Activated T-helper 9 cell treated with anti-CD3 and anti-CD28 coated beads, Interleukin-2, amount 50 U/mL, for 16 hours (primary cell): ENCODE measurements at places on chromosomes 4 and X.

DNA sequence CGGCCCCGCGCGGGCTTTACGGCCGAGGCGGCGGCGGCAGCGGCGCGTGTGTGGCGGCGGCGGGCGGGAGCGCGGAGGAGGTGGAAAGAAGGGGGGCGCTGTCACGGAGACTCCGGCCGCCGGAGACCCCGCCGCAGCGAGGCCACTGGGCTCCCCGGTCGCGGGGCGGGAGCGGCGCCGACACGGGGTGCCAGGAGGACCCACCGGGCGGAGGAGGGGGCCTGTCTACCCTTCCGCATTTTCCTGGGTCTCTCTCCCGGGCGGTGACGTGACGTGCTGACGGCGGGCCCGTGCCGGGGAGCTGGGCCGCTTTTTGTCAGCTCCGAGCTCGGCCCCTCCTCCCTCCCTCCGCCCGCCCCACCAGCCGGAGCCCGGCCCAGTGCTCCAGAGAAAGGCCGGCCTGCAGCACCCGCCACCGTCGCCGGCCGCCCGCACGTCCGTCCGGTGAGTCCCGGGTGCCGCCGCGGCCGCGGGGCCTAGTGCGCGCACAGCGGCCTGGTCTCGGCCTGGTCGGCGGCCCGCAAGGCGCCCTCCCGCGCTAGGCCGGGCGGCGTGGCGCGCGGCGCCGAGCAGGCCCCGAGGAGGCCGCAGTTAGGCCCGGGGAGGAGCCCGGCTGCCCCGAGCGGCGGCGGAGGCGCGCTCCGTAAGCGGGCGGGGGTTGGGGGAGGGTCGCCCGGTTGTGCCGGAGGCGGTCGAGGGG is at the start of gene ZFX:
Gene ZFX, plus strand, starts transcription at position 379 of the 700 bp plus-strand sequence. CDS start 23,014 bp downstream, outside the sequence.
- DNase-seq, result peak; percentile 66

GRCh38 chrX:13198056-13198761 is 121.6 kb downstream of the ATXN3L start:
- no peak for DNase-seq

GRCh38 chr4:123234955-123235354 is 161.6 kb upstream of the SPRY1 start:
- no peak for DNase-seq

DNA sequence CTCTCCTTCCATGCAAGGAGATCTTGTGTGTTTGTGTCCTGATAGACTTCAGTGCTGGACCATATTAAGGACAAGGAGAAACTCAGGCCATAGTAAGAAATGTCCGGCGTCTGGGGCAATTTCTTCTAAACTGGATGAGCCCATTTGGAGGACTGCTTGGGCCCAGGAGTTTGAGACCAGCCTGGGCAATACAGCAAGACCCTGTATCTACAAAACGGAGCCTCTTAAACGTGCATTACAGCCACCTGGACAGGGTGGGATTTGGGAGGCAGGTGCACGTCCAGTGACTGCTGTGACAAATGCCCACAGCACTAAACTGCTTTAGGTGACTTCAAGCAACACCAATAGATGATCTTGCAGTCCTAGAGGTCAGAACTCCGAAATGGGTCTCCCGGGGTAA is 311.9 kb downstream of the DHRSX start:
- no peak for DNase-seq

DNA sequence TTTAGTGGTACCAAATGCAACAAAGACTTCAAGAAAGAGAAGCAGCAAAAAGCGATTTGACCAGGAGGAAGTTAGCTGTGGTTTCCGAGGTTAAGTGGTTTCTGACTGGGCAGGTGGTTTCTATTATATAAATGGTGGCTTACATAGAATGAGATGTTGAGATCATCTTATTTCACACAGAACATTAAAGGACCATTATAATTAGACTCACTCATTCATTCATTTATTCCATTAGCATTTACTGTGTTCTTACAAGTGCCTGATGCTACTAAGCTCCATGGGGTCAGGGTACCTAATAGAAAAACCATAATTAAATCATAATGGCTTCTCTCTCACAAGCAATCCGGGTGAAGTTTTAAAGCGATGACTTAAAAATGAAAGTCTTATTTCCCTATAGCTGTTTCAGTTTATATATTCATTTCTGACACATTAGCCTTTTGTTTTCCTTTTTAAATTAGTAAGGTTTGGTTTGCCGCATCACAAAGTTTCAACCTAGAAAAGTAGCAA is 10.6 kb downstream of the TSPAN6 start:
- no peak for DNase-seq

DNA sequence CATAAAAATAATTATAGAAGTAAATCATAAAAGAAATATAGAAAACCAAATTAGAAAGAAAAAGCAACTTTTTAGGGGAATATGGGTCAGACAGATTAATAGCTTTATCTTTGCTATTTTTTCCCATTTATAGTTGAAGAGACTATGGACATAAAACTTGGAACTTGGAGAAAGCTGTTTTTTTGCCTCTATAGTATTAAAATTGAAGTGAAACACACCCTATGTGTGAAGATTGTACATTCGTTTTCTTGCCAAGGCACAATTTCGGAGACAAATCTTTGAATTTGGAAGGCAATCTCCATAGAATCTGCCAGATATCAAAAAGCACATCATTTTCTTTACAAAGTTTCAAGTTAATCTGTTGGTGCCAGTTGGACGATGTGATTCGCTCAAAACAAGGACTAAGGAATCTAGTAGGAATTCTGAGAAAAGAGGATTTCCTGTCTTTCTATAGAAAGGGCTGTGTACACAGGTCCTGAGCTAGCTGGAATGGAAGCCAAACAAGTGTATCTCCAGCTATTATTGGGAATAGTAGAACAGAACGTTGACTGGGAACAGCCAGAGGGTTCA is 156.3 kb downstream of the SLC7A11 start:
- no peak for DNase-seq

- DNase-seq, result no peak
Measured at GRCh38 chr4:174352061-174352819, 68.5 kb downstream of the CEP44 start.

DNA sequence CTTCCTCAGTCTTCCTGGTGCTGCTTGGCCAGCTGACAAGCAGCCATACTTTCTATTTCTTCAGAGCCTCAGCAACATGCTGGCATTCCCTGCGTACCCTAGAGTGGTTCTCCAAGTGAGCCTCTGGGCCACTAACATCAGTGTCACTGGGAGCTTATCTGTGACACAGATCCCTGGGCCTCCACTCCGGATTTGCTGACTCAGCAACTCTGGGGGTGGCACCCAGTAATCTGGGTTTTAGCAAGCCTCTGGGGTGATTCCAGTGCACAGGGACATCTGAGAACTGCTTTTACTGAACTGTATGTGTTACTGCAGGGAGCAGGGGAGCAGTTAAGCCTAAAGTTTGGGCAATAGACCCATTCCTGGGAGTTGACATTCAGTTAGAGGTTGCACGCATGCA is 28.2 kb upstream of the HMGB3 start:
- DNase-seq, result no peak

GRCh38 chr4:7812231-7812857 is 127.3 kb downstream of the AFAP1 start:
- DNase-seq, result no peak

DNA sequence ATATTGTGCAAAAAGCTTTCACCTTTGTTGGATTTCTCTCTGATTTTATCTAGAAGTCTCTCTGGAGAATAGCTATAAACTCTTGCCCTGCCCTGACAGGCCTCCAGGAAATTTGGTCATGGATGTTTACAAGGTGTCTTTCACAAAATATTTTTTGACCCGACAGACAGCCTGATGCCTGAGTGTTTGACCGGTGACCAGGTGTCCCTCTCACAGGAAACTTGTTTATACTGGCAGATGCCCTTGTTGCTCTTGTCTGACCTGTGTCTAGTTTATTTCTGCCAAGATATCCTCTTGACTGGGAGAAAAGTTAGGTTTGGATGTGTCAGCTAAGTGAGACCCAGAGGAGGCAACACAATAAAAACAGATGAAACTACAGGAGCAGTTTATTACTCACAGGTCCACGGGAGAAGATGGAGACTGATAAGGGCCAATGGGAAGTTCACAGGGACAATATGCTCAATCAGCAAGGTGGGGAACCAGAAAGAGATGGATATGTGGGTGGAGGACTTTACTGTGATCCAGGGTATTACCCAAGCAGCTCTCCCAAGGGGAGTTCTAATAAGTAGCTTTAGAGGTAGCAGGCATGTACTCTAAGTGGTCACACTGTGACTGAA is 243.3 kb downstream of the ARAP2 start:
- no peak for DNase-seq

DNA sequence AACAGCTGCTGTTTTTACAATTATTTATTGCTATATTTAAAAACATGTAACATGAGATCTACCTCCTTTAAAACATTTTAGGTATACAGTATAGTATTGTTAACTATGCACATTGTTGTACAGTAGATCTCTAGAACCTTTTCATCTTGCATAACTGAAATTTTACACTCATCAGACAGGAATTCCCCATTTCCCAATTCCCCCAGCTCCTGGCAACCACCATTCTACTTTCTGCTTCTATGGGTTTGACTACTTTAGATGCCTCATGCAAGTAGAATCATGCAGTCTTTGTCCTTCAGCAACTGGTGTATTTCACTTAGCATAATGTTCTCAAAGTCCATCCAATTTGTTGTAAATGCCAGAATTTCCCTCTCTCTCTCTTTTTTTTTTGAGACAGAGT is 9.7 kb upstream of the LSM6 start:
- DNase-seq, result no peak

GRCh38 chrX:137387646-137388045 is 178.3 kb upstream of the ZIC3 start:
- no peak for DNase-seq

GRCh38 chr4:187469627-187470026 is 525.9 kb upstream of the ZFP42 start:
- no peak for DNase-seq

- DNase-seq, result no peak
Measured at GRCh38 chr4:47187608-47188007, 156.2 kb downstream of the GABRB1 start.

DNA sequence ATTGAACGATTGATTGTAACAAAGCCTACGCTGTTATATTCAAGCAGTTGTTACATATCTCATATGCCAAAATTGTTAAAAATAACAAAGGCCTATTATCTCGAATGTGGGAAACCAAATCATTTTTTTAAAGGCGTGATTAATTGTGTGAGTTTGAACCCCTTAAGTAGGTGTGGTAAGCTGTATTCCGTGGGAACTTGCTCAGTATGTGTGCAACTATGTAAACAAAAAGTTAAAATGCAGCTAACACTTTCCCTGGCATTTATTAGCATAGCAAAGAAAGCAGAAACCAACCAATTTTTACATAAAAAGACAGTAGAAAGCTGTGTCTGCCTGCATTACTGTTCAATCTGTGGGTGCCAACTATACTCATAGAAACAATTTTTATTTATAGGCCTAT is 166.0 kb upstream of the HAND2 start:
- no peak for DNase-seq

- DNase-seq, result no peak
Measured at GRCh38 chrX:13808293-13808692, 8.6 kb downstream of the GPM6B start.

GRCh38 chrX:138001226-138001625 is 435.3 kb downstream of the ZIC3 start:
- DNase-seq, result no peak

DNA sequence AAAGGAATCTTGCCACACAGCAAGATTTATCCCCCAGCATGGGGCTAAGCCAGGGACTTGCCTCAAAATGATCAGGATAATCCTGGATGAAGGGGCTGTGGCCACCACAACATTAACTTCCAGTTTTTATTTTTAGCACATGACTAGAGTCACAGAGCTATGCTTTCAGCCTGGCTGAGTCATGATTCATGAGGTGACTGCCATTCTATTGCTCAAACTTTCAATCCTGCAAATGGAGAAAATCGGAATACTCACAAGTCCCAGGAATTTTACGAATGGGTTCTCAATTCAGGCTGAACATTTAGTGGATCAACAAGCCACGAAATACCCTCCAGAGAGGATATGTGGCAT is 70.7 kb upstream of the HPGD start:
- no peak for DNase-seq

DNA sequence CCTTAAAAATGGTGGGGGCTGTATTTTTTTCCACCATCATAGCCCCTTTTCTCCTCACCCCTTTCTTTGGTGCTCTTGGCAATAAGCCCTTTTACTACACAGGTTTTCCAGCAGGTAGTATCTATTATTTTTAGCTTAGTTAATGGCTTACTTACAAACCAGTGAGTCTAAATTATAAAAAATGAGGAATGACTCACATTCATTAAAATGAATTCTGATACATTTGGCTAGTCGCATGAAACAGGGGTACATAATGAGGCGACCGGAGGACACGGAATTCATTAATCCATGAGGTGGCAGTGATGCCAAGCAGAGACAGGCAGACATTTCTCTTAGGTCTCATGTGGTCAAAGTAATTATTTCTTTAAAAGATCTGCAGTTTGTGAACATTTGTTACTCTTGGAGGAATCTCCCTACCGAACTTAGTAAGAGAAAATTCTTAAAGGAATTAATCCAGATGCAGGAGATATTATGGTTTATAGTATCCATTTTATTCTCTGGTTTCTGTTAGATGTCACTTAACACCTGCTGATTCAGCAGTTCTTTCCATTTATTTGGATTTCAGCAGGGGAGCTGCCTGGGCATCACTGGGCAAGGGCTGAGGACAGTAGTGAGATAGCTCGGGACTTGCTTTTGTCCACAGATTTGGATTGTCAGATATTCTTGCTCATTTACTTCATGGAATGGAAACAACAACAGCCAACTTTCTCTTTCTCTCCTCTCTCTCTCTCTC is 575.0 kb upstream of the NR3C2 start:
- no peak for DNase-seq

DNA sequence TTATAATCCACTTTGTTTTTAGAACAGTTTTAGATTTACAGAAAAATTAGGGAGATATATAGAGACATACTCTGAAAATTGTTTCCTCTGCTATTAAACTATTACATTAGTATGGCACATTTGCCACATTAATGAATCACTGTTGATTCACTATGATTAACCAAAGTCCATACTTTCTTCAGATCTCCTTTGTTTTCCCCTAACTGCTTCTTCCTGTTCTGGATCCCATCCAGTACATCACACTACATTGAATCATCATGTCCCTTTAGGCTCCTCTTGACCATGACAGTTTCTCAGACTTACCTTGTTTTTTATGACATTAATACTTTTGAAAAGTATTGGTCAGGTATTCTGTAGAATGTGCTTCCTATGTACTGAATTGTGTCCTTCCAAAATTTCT is 109.2 kb upstream of the EDNRA start:
- no peak for DNase-seq

DNA sequence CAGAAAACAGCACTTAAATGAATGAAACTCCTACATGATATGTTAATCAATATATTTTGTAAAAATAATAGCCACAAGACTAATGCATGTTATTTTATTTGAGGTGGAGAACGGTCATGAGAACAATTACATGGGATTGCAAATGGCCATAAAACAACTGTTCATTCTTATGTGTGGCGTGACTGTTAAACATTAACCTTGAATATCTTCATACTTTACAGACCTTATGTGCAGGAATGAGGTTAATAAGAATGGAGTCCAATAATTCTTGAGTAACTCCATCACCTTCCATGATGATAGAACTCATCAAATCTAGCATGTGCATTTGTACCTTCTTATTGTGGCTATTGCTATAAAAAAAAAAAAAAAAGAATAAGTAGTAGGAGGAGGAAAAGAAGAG is 55.3 kb downstream of the PDS5A start:
- no peak for DNase-seq

GRCh38 chrX:50458483-50458882 is 12.1 kb downstream of the DGKK start:
- DNase-seq, result no peak

- DNase-seq, result no peak
Measured at GRCh38 chr4:156779042-156779441, 192.6 kb downstream of the PDGFC start.

- no peak for DNase-seq
Measured at GRCh38 chrX:72714478-72714916, 391 bp upstream of the PHKA1 start.
